Calu3 (cell line): ENCODE measurements at places on chromosomes 1 and 21. TPM values are rescaled to one million over a fixed set of nuclear protein-coding genes. Genes with fewer than 3 reads are reported as not detected.

DNA sequence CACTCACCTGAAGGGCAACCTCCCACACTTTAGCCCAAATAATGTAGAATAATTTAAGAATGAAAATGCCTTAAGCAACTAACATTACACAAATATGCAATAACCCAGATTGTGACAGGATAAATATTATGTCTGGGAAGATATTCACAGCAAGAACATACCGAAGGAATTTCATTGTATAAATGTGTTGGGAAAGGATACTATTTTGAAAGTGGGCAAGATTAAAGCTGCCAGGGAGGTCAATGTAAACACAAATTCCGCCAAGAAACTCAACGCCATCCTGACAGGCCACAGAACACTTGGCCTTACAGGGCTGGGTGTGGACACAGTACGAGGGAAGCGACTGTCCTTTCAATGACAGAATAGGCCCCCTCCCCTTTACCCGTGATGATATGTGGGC is 173.3 kb downstream of the RUNX1 start:
- no peaks in the 10 kb centered on the region for H3K27me3 ChIP-seq
- peak overlapping the region; percentile 50 for H3K27ac ChIP-seq
- H3K36me3 ChIP-seq = peaks cover 67% of the 10 kb centered on the region
- no peak for DNase-seq

DNA sequence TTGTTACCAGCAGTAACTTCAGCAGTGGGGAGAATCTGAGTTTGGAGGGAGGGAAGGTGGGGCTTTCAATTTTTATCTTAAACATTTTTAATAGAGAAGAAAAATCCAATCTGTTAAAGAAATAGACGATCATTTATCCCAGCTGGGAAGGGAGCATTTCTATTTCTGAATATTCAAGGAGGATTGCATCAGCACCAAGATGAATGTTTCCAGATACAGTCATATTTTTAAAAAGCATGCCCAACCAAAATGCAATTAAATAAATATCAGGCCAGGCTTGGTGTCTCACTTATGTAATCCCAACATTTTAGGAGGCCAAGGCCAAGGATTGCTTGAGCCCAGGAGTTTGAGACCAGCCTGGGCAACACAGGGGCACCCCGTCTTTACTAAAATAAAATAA is 1.7 kb upstream of the ATP1A4 start:
- H3K4me3 ChIP-seq = no peak overlapping the region
- no peaks in the 10 kb centered on the region for H3K36me3 ChIP-seq
- H3K27ac ChIP-seq = no peak overlapping the region
- peaks cover 20% of the 10 kb centered on the region for H3K27me3 ChIP-seq
- no peak for DNase-seq

DNA sequence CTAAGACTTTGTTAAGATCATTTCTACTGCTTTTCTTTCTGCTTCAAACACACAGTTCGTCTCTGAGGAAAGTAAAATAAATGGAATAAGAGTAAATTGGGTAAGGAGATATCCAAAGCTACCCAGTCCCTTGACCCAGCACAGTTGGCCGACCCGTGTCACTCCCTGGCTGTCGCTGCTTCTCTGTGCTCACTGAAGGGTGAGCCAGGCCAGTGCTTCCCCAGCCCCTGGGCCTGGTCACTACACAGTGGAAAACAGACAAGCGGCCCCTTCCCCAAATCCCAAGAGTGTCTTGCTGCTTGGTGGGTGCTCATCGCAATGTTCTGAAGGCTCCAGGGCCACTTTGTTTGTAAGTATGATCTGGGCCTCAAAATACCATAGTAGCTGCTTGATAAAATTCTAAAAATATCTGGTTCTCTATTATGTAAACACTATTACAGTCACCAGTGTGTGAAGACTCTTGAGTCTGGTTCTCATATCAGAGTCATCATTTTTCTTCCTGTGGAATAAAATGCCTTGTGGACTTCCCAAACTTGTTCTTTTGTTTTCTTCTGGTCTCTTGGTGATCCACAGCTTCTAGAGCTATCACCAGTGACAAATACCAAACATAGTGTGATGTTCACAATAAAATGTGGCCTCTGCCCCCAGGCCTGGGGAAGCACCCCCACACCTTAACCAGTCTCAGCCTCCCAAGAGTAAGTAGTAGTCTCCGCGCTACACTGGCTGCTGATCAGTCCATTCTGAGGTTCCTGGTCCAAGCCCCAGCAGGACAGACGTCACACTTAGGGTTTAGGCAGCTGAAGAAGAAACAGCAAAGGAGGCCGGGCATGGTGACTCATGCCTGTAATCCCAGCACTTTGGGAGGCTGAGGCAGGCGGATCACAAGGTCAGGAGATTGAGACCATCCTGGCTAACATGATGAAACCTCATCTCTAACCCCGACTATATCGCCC is 106.2 kb downstream of the DHRS3 start:
- no peaks in the 10 kb centered on the region for H3K4me1 ChIP-seq
- no peak overlapping the region for H3K4me3 ChIP-seq
- no peak for DNase-seq
- no peak overlapping the region for H3K27ac ChIP-seq
- H3K36me3 ChIP-seq = peaks cover 4% of the 10 kb centered on the region

GRCh38 chr1:165381745-165382505 is 25.4 kb upstream of the LMX1A start:
- peaks cover under 1% of the 10 kb centered on the region for H3K36me3 ChIP-seq
- no peaks in the 10 kb centered on the region for H3K4me1 ChIP-seq

DNA sequence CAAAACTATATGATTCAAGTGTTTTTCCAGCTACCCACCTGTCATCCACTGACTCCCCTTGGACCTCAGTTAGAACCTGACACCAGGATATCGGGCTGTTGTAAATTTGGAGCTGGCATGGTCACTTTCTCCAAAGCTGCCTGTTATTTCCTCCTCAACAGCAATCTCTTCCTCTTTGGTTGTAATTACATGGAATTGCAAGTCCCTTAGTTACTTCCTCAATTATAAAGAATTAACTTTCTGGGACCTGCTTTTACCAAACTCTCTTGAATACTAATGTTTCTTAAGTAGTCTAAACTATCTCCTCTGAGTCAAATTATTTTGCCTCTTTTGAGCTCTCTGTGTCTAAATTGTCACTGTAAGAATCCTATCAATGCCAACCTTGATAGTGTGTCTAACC is 150.3 kb upstream of the SGIP1 start:
- no peaks in the 10 kb centered on the region for H3K36me3 ChIP-seq
- H3K4me3 ChIP-seq = no peak overlapping the region
- no peak for DNase-seq

DNA sequence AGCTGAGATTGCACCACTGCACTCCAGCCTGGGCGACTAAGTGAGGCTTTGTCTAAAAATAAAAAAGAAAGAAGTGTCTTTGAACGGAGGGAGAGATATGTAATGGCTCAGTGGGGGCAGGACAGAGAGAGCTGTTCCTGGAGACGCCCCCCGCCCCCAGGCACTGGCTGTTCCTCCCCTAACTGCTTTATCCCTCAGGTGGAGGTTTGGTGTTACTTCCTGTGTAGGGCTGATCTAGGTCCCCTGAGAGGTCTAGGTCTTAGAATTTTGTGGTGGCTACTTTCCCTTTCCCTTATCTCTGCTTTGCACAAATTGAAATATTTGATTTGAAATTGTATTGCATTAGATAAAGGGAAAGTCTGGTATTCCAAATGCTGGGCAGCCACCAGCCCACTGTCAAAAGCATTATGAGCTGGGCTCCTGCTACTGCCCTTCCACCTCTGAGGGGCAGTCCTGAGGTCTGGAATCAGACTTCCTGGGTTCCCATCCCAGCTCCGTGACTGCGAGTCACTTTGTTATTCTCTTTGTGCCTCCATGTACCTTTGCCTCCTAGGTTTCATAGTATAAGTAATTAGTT is 134.8 kb upstream of the KIF26B start:
- H3K4me3 ChIP-seq = no peak overlapping the region
- no peaks in the 10 kb centered on the region for H3K36me3 ChIP-seq
- no peaks in the 10 kb centered on the region for H3K4me1 ChIP-seq
- no peak overlapping the region for H3K27ac ChIP-seq
- no peak for DNase-seq

GRCh38 chr1:36109041-36109679 is 15.9 kb downstream of the COL8A2 start:
- H3K27ac ChIP-seq = no peak overlapping the region
- H3K36me3 ChIP-seq = no peaks in the 10 kb centered on the region
- peak; percentile 58 for DNase-seq
- peaks cover 40% of the 10 kb centered on the region for H3K27me3 ChIP-seq

- H3K27me3 ChIP-seq = no peaks in the 10 kb centered on the region
- H3K27ac ChIP-seq = no peak overlapping the region
- H3K4me3 ChIP-seq = no peak overlapping the region
Measured at GRCh38 chr1:164504749-164505148, 54.2 kb upstream of the PBX1 start.

- no peak overlapping the region for H3K4me3 ChIP-seq
- H3K27me3 ChIP-seq = no peaks in the 10 kb centered on the region
- H3K36me3 ChIP-seq = peaks cover 63% of the 10 kb centered on the region
Measured at GRCh38 chr1:32031578-32032274, 18.1 kb downstream of the KHDRBS1 start.

GRCh38 chr1:30514945-30515344 is 208.4 kb downstream of the MATN1 start:
- H3K4me1 ChIP-seq = peaks cover 17% of the 10 kb centered on the region
- H3K27ac ChIP-seq = no peak overlapping the region
- H3K27me3 ChIP-seq = peaks cover 47% of the 10 kb centered on the region
- H3K4me3 ChIP-seq = no peak overlapping the region
- no peak for DNase-seq
- H3K36me3 ChIP-seq = no peaks in the 10 kb centered on the region

- H3K4me3 ChIP-seq = no peak overlapping the region
- no peaks in the 10 kb centered on the region for H3K4me1 ChIP-seq
- peaks cover 35% of the 10 kb centered on the region for H3K36me3 ChIP-seq
- no peak overlapping the region for H3K27ac ChIP-seq
- DNase-seq = no peak
- no peaks in the 10 kb centered on the region for H3K27me3 ChIP-seq
Measured at GRCh38 chr1:2192031-2192995, 2.3 kb downstream of the FAAP20 start.

DNA sequence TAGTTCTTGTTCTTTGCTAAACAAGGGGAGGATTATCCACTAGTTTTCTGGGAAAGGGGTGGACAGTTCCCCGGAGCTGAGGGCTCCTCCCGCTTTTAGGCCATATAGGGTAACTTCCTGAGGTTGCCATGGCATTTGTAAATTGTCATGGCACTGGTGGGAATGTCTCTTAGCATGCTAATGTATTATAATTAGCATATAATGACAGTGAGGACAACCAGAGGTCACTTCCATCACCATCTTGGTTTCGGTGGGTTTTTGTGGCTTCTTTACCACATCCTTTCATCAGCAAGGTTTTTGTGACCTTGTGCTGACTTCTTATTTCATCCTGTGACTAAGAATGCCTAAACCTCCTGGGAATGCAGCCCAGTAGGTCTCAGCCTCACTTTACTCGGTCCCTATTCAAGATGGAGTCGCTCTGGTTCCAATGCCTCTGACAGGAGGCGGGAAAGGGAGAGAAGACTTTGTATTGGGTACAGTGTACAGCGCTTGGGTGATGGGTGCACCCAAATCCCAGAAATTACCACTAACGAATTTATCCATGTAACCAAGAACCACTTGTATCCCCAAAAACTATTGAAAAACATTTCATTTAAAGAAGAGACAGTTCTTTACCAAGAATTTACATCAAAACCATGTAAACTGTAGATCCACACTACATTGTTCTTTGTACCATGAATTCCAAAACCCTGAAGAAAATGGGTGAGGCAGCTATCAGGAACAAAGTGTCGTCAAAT is 8.7 kb upstream of the SLC2A5 start:
- H3K4me3 ChIP-seq = no peak overlapping the region
- no peak overlapping the region for H3K27ac ChIP-seq
- peaks cover 12% of the 10 kb centered on the region for H3K4me1 ChIP-seq
- H3K27me3 ChIP-seq = no peaks in the 10 kb centered on the region

DNA sequence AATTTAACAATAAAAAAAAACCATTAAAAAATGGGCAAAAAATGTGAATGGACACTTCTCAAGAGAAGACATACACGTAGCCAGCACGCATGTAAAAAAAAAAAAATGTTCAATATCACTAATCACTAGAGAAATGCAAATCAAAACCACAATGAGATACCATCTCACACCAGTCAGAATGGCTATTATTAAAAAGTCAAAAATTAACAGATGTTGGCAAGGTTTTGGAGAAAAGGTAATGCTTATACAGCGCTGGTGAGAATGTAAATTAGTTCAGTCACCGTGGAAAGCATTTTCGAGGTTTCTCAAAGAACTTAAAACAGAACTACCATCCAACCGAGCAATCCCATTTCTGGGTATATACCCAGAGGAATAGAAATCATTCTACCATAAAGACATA is 1091.5 kb upstream of the B3GALT2 start:
- no peak overlapping the region for H3K4me3 ChIP-seq
- H3K4me1 ChIP-seq = no peaks in the 10 kb centered on the region
- no peak for DNase-seq
- H3K27ac ChIP-seq = no peak overlapping the region
- H3K27me3 ChIP-seq = no peaks in the 10 kb centered on the region

- no peak overlapping the region for H3K4me3 ChIP-seq
- H3K4me1 ChIP-seq = no peaks in the 10 kb centered on the region
- H3K27ac ChIP-seq = no peak overlapping the region
- no peaks in the 10 kb centered on the region for H3K27me3 ChIP-seq
Measured at GRCh38 chr1:75099581-75099980, 34.6 kb upstream of the LHX8 start.

DNA sequence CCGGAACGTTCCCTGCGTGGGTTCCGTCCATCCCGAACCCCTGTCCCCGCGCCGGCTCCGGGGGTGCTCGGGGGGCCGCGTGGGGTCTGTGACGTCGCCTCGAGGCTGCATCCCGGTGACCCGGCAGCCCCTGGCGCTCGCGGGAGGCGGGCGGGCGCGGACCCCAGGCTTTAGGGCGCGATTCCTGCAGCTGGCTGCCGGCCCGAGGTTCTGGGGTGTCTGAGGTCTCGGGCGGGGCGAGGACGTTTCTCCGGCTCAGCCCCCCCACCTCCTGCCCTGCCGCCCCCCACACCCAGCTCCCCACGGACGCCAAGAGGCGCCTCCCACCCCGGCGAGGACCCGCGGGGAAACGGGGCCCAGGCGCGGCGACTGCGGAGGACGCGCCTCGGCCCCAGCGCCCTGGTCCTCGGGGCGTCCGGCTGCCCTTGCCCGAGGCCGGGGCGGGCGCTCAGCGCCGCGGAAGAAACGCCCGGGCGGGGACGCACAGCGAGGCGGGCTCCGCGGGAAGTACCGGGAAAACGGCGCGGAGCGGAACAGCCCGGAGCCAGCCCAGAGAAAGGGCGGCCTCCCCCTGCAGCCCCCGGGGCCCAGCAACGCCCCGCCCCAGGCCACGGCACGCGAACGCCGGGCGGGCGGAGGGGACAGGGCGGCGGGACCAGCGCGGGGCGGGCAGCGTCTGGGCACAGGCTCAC is 1.3 kb upstream of the PCBP3 start:
- no peaks in the 10 kb centered on the region for H3K36me3 ChIP-seq
- H3K4me3 ChIP-seq = no peak overlapping the region
- H3K27me3 ChIP-seq = peaks cover 31% of the 10 kb centered on the region
- DNase-seq = no peak

The MAP1LC3C gene
- not detected in 2 replicates for total RNA-seq

The TNFRSF25 gene
- total RNA-seq = 6.4 and 10.1 TPM in 2 replicates

The MMP23B gene
- total RNA-seq = 1.6 and 1.9 TPM in 2 replicates

The C1orf87 gene
- total RNA-seq = not detected in 2 replicates

The SPRR2A gene
- total RNA-seq = not detected in 2 replicates

The ALG14 gene
- total RNA-seq = 5.8 and 7.0 TPM in 2 replicates

The TADA1 gene
- 10.8 and 13.1 TPM in 2 replicates for total RNA-seq

The PPOX gene
- total RNA-seq = 25.7 and 27.1 TPM in 2 replicates

The FCRL2 gene
- 0.14 and 0.47 TPM in 2 replicates for total RNA-seq

The TFF2 gene
- total RNA-seq = 0.59 TPM in 1 of 2 replicates, not detected in the other

The S100A7 gene
- not detected in 2 replicates for total RNA-seq

The RHEX gene
- total RNA-seq = 75.1 and 88.9 TPM in 2 replicates
